ENCODE measurements at places on chromosomes 7 and 10.
A peak's percentile ranks its signal among the peaks of the same experiment; 100 is the strongest.

DNA sequence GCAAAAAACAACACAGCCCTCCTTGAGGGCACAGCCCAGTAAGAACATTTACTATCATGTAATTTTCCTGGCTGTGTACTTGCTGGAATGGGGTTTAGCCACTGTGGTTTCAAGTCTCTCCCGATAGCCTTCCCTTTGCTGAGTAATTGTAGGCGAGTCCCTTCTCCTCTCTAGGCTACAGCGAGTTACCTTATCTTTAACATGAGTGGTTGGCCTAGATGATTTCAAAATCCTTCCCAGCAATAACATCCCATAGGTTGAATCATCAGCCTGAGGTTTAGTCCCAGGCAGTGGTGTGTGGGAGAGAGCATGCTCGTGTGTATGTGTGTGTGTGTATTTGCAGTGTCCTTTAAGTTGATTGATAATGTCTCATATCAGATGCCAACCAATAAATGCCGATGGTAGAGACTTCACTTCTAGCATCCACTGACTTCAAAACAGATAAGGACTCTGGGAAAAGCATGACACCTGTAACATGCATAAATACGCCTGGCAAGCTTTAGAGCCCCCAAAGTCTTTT, 142.9 kb upstream of the ZMIZ1 start:
- no peak for DNase-seq

DNA sequence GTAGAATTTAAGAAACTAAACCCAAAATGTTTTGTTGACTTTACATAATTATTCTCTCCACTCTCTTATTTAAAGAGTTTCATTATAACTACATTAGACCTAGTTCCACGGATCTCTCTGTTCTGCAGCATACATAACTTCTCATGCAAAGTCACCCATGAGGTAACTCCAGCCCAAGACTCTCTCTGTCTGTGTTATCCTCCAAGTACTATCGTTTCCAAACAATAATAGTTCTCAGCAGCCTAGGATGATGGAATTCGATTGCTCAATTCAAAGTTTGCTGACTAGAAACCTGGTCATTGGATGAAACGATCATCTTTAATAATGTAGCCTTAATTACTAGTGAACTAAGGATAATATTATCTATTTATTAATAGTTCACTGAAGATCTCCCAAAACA, 203.1 kb upstream of the PTN start:
- DNase-seq = no peak

DNA sequence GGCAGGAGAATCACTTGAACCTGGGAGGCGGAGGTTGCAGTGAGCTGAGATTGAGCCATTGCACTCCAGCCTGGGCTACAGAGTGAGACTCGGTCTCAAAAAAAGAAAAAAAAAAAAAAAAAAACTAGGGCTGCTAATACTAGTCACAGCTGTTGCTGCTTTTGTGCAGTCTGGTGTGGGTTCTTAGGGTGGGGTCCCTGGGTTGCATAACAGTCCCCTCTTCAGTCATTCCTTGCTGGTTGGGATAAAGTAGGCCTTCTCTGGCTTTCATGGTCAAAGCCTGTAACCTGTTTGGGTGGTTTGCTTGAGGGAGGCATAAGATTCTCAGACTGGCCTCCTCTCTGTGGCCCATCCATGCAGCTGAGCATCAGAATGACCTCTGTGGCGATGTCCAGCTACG, 14.1 kb downstream of the SSMEM1 start:
- DNase-seq = no peak

- peak; percentile 41 for DNase-seq
These were observed 984 bp upstream of the IKZF1 start for GRCh38 chr7:50303335-50304128.

- DNase-seq = no peak
These were observed 15.8 kb upstream of the BNIP3 start for GRCh38 chr10:131997366-131998049.

DNA sequence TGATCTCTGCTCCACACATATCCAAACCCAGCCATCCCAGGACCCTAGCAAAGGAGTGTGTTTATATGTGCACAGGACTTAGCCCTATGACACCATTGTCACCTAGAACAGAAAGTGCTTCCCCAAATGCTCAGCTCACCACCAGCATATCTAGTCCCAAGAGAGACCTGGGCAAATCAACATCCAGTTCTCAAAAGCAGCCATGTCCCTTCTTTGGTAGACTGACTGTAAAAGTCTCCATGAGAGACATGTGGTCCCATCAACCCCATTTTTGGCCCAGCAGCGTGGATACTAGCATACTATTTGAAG, 20.9 kb upstream of the ARHGAP22 start:
- DNase-seq = no peak

DNA sequence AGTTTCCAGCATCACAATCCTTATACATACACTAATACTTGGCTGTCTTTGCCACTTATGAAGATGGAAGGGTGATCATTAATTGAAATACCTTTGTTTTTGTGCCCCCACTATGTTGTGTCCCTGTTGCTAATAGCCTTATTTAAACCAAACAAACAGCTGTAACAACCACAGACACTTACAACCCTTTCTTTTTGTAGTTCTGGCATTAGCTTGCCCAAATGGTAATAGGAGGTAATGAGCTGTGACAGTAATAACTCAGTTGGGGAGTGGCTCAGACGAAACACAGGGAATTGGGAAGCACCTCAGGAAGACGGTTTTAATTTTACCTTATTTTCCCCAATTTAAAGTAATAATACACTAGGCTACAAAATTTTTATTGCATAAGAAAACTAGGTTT, 83.4 kb downstream of the MDFIC start:
- DNase-seq = no peak

DNA sequence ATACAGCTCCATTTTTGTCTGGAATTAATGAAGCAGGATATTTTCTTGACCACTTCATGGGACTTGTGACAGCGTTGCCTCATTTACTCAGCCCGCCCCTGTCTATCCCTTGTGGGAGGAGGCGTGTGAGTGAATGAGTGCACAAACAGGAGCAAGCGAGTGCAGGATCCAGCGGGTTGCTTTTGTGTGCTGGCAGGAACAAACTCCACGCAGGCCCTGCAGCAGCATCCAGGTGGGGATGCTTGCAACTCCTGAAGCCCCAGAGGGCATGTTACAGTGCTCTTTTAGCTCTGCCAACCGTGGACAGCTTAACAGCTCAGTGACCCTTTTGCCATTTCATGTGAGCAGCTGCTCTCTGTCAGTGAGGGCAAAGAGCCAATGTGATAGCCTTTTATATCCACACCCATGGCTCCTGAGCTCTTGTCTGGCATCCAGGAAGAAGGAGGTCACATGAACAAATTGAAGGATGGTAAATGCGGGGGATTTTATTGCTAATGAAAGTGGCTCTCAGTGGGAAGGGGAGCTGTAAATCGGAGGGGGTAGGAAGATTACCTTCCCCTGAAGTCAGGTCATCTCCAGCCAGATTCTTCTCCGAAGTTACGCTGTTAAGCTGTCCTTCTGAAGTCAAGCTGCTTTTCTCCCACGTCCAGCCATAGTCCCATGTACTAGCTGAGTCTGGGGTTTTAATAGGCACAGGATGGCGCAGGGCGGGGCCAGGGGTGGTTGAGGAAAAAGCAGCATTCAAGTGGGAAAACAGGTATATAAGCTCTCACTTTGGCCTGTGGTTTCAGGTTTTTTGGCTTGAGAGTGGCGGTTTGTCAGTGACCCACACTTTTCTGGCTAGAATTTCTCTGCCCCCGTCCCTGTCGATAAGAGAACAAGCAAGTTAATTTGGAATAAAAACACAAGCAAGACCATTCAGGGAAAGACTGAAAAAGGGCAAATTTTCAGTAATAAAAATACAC, 714.7 kb upstream of the MBL2 start:
- DNase-seq = no peak

DNA sequence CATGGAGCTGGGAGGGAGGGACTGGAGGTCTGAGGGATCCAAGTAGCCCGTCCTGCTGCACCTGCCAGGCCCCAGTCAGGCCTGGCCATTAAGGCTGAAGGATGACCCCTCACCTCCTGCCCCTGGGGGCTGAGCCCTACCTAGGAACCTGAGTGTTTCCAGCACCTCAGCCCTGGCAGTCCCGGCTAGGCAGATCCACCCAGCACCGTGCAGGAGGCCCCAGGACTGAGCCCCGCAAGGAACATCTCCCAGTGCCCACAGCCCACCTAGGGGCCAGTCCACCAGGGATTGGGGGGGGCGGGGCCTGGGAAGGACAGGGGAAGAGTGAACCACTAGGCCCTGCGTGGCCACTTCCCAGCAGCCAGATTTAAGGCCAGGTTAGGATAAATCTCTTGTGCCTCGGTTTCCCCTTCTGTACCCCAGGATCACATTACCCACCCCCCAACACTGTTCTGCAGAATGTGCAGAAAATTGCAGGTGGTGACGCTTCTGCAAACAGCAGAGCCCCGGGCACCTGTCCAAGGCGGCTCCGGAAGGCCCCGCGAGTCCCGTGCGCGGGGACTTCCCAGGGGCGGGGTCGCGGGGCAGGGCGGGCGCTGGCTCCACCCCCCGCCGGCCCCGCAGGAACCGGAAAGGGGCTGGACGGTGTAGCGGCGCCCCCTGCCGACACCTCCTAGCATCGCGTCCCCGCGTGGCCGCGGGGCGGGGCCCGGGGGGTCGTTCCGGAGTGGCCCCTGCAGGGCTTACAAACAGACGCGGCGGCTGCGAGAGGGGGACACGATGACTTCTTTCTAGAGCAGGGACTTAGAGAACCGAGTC, 55.9 kb downstream of the PWWP2B start:
- peak; percentile 89 for DNase-seq
